ENCODE measurements at places on chromosomes 6 and 20.

DNA sequence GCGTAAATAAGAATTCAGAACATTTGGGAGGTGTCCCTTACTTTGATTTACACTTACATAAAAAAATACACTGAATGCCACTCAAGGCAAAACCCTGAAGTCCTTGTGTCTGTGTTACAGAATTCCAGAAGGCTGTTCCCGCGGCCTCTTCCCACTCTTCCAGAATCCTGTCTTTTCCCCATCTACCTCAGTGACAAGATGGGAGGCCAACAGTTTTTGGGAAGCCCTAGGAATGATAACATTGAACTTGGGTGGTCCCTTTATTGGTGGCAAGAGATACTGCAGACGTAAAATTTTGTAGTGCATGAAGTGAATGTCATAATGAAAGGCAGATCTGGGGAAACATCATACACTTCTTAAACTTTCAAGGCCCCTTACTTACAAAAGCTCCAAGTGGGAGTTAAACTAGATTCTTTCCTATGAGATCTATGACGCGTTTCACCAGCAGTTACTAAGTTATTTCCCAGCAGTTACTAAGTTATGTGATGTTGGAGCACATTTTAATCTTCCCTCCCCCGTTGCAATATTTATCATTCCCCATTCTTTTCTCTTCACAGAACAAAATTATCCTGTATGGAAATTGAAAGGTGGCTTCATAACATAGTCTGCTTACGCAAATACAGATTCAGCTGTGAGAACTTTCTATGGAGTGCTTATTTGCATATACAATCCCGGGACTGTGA lies 79.5 kb downstream of the BCAS1 start:
- no peak for DNase-seq

- DNase-seq, result peak; percentile 82
These were observed 220.8 kb downstream of the TRDN start for GRCh38 chr6:123415844-123416468.

GRCh38 chr6:27541212-27541932 lies 68.5 kb upstream of the ZNF184 start:
- no peak for DNase-seq

DNA sequence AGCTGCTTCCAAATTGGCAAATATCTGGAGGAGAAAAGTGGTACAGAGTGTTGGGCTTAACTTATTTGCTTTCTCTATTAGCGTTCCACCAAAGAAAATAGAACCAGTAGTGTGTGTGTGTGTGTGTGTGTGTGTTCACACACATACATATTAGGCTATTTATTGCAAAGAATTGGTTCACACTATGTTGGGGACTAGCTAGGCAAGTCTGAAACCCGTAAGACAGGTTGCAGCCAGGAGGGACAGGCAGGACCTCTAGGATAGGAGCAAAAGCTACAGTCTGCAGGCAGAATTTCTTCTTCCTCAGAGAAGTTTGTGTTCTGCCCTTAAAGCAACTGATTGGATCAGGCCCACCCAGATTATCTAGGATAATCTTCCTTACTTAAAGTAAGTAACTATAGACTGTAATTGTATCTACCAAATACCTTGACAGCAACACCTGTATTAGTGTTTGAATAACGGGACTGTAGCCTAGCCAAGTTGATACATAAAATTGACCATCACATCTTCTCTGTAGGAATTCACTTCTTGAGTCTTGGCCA lies 12.8 kb downstream of the KCTD20 start:
- DNase-seq, result no peak

DNA sequence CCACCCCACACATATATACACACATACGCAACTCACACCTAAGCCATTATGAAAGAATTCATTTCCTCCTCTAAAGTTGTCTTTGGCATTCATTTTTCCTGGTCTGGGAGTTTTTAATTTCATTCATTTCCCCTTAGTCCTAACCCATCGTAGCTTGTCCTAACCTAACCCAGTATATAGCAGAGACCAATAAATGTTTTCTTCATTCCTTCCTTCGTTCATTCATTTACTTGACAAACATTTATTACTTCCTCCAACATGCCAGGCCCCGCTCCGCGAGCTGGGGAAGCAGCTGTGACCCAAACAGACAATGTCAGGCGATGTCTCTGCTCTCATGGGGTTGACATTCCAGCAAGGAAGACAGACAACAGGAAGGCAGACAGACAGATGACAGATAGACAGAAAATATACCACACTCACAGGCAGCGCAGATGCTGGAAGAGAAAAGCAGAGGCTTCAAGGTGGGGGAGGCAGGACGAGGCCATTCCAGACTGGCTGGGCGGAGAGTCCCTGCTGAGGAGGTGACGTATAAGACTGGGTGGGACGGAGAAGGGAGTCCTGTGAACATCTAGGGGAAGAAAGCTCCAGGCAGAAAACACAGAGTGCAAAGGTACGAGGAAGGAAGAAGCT lies 33.7 kb upstream of the SIRPA start:
- DNase-seq, result no peak

DNA sequence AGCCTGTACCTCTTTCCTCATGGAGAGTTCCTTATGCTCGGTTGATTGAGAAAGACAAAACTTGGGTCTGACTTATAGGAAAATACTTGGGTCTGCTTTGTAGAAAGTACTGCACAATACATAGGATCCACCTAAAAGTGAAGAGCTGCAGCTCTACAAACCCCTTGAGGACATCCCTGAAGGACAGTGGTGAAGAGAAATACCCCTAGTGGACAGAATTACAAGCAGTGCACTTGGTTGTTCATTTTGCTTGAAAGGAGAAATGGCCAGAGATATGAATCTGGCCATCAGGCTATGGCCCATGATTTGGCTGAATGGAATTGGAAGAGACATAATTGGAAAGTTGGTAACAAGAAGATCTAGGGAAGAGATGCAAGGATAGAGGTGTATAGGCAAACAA lies 8.3 kb downstream of the CD24 start:
- DNase-seq, result no peak

- DNase-seq, result no peak
These were observed 140.7 kb downstream of the UBE3D start for GRCh38 chr6:82924799-82925535.

DNA sequence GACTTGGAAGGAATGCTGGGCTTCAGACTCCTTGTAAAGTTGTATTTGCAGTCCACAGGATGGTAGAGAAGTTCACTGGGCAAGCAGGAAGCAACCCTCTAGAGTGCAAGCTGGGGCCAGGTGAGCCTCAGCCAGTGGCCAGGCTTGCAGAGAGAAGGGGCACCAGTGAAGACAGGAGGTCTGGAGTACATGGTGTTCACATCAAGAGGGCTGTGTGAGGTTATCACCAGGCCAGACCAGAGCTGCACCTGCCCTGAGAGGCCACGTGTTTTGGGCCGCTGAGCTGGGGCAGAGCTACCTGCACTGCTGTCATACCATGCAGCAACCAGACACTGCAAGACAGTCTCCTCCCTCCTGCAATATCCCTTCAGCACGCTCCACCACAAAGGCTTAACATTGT lies 79.0 kb downstream of the SH3BGRL2 start:
- DNase-seq, result peak; percentile 61

Measured in NCI-H2029 (cell line).